ENCODE measurements at places on chromosomes 2 and 18.

GRCh38 chr2:160429248-160430000 lies 64.2 kb downstream of the RBMS1 start:
- DNase-seq: peak; percentile 39

- DNase-seq: peak; percentile 57
These were observed 1.2 kb upstream of the DNAJB2 start for GRCh38 chr2:219277703-219278654.

GRCh38 chr18:7232218-7232617 lies 1.3 kb downstream of the LRRC30 start:
- no peak for DNase-seq

GRCh38 chr18:76679945-76680344 lies 142.4 kb upstream of the ZNF236 start:
- no peak for DNase-seq

DNA sequence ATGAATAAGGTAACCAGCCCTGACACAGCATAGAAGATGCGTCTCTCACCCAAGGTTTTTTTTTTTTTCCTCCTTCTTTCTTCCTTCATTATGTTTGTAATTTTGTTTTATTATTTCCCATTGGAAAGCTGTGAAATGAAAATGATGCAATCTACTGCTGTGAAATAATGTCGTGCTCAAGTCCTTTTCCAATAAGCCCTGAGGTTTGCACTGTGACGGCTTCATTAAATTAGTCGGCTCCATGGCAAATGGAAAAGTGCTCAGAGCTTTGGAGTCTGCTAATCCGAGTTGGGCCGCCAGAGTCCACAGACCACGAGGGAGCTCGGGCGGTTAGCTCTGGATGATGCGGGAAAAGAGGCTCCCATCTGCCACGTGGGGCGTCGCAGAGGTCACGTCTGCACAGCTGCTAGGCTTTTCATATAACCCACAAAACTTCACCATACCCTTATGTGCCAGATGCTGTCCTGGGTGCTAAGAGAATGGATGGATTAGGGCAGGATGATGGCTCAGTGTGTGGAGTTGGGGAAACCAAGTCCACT lies 92.3 kb upstream of the CAPN13 start:
- DNase-seq: no peak

DNA sequence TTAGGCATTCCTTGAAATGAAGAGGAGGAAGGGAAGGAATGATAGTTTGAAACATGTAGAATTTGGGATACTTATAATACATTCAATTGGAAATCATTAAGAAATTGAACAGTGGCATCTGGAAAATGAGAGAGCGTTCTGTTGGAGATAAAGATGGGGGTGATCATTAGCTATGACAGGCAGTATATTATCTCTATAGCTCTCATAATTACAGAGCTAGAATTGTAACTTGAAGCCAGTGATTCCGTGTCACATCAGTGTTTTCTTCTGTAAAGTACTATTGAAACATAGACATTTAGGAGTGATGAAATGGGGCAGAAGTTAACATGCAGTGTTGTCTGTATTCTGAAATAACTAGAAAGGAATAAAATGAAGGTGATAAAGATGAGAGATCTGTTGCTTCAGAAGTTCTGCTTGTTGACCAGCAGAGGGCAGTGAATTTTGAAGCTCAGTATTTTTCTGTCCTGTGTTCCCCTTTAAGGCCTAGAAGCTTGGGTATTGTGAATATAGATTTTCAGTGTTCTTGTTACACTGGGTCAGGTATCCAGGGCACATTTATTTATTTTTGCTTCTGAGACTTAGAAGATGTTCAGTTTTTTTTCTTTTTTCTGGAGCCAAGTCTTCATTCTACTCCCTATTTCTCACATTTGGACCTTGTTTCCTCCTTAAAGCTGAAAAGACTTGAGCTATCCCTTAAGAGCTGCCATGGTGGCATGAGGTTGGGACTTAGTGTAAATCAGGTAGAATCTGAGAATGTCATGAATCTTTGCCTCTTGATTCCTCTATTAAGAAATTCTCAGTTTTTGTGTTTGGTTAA lies 157.4 kb downstream of the TAF4B start:
- peak; percentile 20 for DNase-seq

GRCh38 chr2:55418512-55419232 lies 984 bp downstream of the CCDC88A start:
- no peak for DNase-seq

GRCh38 chr2:73297151-73297559 lies 3.8 kb upstream of the EGR4 start:
- peak; percentile 26 for DNase-seq

- no peak for DNase-seq
These were observed 19.3 kb downstream of the ALPK2 start for GRCh38 chr18:58609536-58609993.

DNA sequence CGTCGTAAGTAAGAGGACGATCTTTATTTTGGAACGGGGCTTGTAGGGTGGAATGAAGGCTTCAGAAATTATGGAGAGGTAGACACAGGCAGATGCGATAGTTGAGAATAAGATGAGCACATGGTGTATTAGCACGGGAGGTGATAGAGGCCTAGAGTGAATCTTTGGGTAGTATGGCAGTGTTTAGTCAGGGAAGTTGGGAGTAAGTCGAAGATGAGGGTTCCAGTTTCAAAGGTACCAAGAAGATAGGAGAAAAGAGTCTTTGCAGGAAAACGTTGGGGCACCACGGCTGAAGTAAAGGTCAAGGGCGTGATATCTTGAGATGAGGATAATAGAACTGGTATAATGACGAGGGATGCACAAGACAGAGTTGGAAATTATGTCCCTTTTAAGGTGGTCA lies 654 bp downstream of the PIK3C3 start:
- no peak for DNase-seq

DNA sequence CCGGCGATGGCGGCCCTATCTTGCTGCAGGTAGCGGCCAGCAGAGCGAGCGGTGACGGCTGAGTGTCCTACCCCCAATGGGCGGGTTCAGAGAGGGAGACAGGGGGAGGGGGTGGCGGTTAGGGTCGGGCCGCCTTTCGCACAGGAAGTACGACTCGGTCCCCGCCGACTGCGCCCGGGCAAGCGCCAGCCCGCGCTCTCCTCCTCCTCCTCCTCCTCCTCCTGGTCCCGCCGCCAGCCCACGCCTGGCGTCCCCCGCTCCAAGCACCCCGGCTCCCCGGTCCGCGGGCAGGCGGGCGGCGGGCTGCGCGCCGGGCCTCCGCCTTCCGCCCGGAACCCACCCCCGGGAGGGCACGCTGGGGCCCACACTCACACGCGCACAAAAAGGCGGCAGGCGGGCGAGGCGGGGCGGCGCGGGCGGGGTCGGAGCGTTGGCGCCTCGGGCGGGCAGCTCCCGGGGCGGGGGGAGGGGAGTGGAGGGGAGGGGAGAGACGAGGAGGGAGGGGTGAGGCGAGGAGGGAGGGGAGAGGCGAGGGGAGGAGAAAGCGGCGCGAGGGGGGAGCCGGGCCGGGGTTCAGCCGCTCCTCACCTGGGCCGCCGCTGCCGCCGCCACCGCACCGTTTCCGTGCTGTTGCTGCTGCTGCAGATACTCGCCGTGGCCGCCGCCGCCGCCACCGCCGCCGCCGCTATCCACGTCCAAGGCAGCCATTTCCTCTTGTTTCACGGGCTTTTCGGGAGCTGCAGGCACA lies 1.2 kb downstream of the SP3 start:
- DNase-seq: peak; percentile 94

DNA sequence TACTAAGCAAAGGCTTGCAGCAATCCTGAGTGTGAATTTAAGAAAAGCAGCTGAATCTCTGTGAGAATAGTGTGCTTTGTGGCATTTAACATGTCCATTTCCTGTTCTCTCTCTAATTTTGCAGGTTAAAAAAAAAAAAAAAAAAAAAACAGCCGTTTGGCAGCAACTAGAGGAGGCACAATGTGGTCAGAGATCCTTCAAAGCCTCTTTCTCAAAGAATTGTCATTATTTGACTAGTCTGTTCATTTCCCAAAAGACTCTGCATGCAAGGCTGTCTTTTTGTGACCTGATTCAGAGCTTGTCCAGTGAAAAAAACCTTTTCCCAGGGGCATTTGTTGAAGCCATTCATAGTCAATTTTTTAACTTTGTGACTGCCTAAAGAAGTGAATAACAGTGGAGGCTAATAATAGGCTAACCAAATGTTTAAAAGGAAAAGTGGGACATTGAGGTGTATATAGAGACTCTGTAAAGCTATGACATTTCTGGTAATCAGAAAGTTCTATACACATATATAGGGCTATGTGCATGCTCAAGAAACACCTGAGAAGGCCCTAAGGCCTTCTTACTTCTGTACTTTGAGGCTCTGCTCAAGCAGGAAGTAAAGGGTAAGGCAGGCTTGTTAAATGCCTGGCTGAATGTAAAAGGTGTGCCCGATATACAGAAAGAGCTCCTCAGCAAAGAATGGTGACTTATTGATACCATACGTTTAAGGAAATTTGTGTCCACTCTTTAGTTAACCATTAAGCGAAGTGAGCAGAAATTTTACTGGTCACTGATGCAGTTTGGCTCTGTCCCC lies 289.6 kb upstream of the RAB6C start:
- DNase-seq: no peak

- no peak for DNase-seq
These were observed 28.0 kb downstream of the SULT1C2 start for GRCh38 chr2:108316461-108317258.

DNA sequence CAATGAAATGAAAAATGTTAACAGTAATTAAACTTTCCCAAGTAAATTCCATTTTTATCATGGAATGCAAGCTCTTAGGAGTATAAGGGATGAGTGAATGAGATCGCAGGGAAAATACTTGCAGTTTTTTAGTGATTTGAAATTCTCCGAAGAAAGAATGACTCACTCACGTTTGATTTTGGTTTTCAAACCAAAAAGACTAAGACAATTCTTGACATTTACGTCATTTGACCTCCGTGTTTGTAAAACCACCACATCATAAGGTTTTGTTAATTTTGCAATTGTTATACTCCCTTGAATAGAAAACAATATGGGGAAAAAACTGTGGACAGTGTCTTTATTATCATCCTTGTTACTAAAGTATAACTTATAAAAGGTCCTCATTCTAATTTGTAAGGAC lies 29.4 kb downstream of the COL4A4 start:
- DNase-seq: no peak

GRCh38 chr2:196174404-196174803 lies 3.0 kb upstream of the STK17B start:
- no peak for DNase-seq

DNA sequence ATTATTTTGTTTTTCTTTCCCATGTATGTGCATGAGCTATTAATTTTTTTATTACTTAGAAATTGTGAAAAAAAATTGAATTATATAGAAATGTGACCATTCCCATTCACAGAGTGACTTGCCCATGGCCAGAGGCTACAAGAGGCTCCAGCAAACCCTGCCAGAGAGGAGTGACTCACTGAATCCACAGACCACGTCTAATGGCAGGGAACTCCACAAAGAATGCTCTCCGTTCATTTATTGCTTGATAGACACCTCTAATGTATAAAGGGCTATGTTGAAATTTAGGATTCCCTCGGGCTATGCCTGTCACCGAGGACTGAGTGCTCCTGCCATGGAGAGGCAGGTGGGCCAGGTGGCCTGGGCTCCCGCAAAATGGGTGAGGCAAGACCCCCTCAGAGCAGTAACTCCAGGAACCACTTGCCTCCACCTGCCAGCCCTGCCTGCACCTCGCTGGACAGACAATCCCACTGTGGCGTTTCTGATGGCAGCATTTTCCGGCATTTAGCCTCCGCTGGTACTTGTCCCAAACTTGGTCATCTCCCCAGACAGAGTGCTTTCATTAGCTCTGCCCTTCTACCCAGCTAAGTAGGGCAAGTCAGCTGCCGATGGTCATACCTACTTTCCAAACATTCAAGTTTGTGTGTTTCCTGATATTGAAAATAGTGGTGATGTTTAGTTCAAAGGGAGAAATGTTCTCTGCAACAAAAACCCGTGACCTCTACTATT lies 200.3 kb downstream of the PRKCE start:
- DNase-seq: no peak

- DNase-seq: peak; percentile 25
These were observed 35.9 kb downstream of the KLF7 start for GRCh38 chr2:207129821-207130220.

- DNase-seq: no peak
These were observed 88.5 kb downstream of the CDH2 start for GRCh38 chr18:28088477-28088876.

- DNase-seq: no peak
These were observed 5.8 kb downstream of the TBC1D8 start for GRCh38 chr2:101145406-101145805.

- no peak for DNase-seq
These were observed 178.3 kb downstream of the TRIB2 start for GRCh38 chr2:12895017-12895416.

DNA sequence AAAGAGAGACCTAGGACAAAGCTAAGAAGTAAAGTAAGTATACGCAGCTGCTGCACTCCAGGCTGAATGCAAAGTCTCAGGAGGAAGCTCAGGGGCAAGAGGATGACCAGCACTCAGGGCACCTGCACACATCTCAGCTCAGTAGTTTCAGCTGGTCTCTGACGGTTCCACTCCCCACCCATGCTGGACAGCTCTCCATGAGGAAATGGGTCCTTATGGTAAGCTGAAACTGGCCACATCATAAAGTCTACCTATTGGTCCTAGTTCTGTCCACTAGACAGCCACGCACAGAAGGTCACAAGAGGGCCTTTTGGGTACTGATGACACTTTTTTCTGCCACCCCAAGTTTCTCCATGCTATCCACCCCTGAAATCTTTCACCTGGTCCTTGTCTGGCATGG lies 215.3 kb downstream of the TTC32 start:
- no peak for DNase-seq

- DNase-seq: no peak
These were observed 207.3 kb downstream of the SH3RF3 start for GRCh38 chr2:109336296-109336695.

- no peak for DNase-seq
These were observed 1.2 kb downstream of the TMEM200C start for GRCh38 chr18:5893956-5894610.

- DNase-seq: no peak
These were observed 6.7 kb downstream of the CRIM1 start for GRCh38 chr2:36362291-36362690.

GRCh38 chr2:69945941-69946340 lies 15.5 kb downstream of the ASPRV1 start:
- no peak for DNase-seq

DNA sequence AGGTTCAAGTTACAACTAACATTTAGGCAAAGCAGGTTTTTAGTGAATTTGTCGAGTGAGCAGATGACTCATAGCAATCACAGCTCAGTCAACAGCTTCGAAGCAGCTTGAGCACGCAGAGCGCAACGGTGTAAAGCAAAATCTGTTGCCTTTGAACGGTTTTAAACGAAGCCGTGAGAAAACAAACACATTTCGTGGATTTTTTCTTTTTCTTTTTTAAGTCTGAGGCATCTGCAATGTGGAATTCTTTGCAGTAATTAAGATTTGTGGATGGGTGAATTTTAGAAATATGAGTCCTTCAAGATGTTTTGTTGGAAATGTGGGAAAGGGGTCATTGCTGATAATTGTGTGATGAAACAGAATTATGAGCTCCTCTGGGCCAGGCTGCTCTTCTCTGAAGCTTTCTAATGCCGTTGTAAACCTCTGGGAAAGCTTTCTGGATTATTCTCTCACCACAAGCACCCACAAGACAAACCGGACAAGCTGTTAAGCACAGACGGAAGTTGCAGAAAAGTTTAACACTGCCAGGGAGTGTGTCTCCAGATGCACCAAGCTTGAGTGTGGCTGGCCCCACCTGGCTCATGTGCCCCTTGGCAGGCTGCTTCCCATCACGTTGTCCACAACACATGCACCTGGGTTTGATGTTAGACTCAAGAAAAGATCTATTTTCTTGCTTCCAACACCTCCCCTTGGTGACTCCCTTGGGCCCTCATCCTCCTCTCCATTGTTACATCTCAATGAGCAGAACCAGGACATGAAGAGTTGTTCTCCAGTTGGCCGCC lies 224.7 kb downstream of the ACKR3 start:
- no peak for DNase-seq

Data from NCI-H1105 (cell line).